ENCODE measurements at places on chromosomes 5 and 9.

GRCh38 chr5:67490543-67491321 is 294.1 kb upstream of the CD180 start:
- DNase-seq: no peak

DNA sequence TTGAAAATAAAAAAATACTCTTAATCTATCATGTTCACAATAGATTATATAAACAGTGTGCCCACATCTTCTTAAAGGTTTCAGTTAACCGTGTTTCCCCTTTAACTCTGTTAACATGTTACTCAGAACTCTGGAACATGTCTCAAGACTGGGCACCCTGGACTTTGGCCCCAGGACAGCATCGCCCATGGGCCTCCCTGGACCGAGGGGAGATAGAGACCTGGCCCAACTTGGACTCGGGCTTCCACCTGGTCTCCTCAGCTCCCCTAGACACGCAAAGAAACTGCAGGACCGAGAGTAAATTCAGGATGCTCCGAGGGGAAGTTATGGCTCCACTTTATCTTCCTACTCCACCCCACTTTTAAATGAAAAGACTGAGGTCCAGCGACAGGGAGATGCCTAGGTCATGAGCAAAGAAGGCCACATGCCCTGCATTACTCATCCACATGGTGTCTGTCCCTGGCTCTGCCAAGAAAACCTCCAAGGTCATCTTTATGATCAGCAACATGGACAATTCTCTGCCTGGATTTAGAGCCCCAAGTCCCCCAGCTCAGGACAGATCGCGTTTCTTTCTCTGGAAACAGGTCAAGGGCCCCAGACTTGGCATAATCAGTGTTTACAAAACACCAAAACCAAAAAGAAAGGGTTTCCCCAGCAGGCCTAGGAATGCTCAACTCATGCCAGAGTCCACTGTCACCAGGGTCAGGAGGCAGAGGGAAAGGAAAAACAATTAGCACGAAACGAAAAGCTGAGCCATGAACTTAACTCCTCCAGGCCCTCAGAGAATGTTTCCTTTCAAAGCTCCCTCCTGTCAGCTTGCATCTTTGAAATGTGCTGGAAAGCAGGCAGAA is 17.4 kb downstream of the GPX3 start:
- peak; percentile 26 for DNase-seq

- no peak for DNase-seq
Measured at GRCh38 chr5:6659941-6660684, 26.9 kb downstream of the SRD5A1 start.

GRCh38 chr5:16414861-16415260 is 50.7 kb downstream of the ZNF622 start:
- no peak for DNase-seq

GRCh38 chr9:94800424-94801117 is 74.1 kb downstream of the AOPEP start:
- DNase-seq: no peak

DNA sequence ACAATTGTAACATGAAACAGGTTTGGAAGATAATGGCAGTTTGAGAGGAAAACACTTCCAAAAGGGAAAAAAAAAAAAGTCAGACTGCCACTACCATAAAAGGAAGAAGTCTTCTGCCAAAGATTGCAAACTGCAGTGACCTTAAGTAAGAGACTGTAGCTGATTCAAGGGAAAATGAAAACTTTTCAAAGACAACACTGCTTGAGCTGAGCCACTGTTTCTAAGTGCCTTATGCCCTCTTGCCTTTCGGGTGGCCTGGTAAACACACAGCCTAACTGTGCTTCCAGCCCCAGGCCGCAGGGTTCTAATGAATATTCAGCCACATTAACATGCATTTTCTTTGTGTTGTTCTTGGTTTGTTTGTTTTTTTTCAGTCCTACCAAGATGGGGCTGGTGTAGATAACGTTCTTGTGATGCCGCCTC is 354.6 kb downstream of the BNC2 start:
- DNase-seq: no peak

DNA sequence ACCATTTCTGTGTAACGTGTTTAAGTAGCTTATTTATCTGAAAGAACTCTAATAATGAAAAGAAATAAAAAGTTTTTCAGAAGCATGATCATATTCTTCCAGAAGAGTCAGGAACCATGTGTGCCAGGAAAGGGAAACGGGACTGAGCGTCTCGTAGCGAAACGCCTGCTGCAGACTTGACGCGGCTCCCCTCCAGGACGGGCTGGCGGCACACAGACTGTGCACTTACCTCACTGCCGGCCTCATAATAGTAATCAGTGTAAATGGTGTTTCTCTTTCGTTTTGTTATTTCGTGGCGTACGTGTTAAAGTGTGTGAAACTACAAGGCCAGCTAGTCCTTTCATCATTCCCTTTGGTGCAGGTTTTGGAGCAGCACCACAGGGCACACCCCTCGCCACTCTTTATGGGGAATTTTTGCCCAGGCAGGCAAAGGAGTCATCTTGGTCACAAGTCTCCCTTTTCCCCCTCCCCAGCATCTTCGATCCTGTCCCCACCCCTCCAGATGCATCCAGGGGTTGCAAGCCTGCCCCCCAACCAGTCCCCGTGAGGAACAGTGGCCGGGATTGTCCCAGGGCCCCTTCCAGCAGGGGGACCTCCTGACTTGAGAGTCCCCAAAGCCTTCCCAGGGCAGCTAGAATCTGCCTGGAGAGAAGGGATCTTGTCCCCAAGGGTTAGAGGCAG is 233.1 kb downstream of the FANCC start:
- no peak for DNase-seq

DNA sequence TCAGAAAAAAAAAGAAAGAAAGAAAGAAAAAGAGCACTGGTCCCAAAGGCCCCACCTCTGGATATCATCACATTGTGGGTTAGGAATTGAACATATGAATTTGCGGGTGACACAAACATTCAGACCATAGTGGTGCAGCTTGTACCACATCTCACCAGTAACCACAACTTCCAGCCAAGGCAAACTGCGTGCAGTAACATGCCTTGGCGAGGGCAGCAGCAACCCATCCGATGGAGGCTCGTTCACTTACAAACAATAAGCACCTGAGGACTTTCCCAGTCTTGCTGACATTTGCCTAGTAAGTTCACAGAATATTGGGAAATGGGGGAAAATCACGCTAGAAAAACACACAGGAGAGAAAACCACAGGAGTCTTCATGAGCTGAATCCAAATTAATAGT is 508.1 kb downstream of the ZNF608 start:
- DNase-seq: no peak

DNA sequence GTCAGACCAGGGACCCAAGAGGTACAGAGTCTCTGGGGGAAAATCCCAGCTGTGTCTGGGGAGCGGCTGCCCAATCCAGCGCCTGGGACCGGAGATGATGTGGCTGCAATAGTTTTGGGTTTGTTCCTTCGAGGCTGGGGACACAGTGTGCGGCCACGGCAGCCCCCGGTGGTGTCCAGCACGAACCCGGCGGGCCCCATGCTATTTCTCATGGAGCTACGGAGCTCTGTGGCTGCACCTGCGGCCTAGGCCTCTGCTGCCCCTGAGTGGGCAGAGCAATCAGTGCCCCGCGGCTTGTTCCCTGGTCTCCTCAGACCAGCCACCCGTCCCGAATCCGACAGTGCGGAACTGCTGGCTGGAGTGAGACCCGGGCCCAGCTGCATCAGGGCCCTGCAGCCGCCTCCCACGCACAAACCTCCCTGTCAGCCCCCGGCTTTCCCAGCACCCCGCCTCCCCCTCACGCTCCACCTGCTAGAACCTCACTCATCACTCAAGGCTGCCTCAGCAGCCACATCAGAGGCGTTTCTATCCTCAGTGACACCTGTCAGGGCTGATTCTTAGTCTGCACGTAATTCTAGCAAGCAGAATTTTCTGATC is 29.0 kb downstream of the SARDH start:
- no peak for DNase-seq

- no peak for DNase-seq
Measured at GRCh38 chr5:156865427-156865826, 15.3 kb downstream of the PPP1R2B start.

GRCh38 chr5:134138416-134139376 is 24.2 kb downstream of the TCF7 start:
- no peak for DNase-seq

- no peak for DNase-seq
Measured at GRCh38 chr9:129171993-129172751, 5.9 kb downstream of the IER5L start.

DNA sequence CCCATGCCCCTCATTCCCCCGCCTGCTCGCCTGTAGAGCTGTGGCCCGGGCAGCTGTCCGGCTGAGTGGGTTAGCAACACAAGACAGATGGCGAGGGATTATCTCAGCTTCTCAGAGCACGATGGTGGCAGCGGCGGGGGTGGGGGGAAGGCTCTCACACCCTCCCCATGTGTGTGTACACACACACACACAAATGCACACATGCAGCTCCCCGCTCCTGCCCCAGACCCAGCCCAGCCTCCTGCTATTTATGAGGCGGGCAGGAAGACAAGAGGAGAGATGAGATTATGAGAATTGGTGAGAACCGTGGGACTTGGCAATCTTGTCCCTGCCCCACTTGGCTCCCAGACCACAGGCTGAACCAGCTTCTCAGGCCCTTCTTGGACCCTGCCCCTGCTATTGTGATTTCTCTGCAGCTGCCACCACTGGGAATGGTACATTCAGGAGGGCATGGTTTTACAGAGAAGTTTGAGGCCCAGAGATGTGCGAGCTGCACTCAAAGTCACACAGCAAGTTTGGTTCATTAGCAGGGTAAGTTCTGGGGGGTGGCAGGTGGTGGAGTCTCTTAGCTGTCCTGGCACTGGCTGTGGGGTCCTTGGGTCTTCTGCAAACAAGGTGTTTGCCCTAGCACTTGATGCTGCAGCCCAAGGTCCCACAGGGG is 51.0 kb upstream of the PSD2 start:
- DNase-seq: no peak

- DNase-seq: no peak
Measured at GRCh38 chr5:177301503-177302165, 1.9 kb downstream of the RAB24 start.

DNA sequence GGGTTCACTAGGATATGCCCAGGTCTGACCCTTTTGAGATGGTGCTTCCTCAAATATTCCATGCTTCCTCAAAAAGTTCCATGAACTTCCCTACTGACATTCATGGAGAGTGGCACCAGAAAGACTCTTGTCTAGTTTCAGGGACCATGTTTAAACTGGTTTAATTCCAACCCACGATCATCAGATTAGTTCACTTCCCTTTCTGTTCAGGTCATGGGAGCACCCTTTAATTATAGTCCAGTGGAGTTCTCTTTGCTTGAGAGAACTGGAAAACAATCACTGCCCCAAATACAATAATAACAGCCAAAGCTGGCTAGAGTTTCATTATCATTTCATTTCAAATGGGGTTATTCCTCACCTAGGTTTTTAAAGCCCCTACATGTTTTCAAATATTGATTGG is 9.7 kb upstream of the ERBIN start:
- no peak for DNase-seq

DNA sequence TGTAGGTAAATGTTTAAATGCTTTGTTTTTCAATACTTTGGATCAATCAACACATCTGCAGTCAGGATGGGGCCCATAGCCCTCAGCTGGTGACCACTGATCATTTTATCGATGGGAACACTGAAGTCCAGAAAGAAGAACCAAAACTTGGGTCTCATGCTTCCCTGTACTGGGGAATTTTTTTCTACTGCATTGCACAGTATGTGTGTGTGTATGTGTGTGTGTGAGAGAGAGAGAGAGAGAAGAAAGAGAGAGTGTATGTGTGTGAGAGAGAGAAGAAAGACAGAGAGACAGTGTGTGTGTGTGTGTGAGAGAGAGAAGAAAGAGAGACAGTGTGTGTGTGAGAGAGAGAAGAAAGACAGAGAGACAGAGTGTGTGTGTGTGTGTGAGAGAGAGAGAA is 202.9 kb upstream of the MSX2 start:
- no peak for DNase-seq

GRCh38 chr9:117823576-117823975 is 119.4 kb downstream of the TLR4 start:
- DNase-seq: no peak

DNA sequence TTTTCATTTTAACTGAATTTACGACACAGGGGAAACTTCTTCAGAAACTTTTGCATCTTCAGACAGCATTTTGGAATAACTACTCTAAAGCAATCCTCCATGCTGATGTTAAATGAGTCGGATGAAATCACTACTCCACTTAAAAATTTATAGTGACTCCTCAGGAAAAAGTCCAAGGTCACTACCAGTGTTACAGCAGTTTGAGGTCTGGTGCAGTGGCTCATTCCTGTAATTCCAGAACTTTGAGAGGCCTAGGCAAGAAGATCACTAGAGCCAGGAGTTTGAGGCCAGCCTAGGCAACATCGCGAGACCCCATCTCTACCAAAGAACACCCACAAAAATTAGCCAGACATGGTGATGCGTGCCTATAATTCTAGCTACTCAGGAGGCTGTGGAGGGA is 5.9 kb upstream of the GAS1 start:
- DNase-seq: no peak

Measured in AG04450 (cell line).